Stimulated activated CD4-positive, alpha-beta T cell treated with anti-CD3 and anti-CD28 coated beads, Interleukin-4, amount 100 ng/mL, for 4 hours (primary cell): ENCODE measurements at places on chromosomes 4 and X.

DNA sequence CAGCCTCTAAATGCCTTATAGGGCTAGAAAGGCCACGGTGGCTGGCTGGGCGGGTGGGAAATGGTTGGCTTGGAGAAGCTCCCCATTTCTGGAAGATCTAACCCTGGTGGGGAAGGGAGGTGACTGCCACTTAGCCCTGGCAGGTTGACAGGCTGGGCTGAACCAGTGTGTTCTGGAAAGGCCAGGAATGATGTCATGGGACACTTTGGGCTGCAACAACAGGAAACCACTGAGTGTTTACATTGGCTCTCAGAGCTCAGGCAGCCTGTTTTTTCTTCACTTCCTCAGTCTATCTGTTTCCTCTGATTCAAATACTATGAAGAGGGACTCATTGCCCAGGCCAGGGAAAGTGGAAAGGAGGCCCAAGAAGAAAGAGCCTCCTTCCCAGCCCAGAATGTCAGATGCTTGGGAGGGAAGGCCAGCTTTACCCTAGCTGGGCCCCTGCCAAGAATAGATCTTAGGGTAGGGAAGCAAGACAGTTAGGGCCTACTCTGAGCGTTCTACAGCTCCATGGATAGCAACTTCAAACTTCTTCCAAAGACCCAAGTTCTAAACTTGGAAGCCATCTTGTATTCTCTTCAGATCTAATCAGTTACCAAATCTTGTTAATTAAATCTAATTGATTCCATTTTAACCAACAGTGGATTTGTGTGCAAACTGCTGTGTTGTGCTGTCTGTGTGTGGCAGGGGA lies 65.8 kb upstream of the MSN start:
- peak; percentile 42 for DNase-seq

- no peak for DNase-seq
Observed at GRCh38 chr4:113718252-113718651, 43.3 kb downstream of the CAMK2D start.

GRCh38 chr4:186227744-186228513 lies 622 bp downstream of the KLKB1 start:
- DNase-seq: no peak

GRCh38 chr4:24527371-24527770 lies 57.0 kb downstream of the DHX15 start:
- DNase-seq: no peak

- DNase-seq: no peak
Observed at GRCh38 chr4:36740796-36741310, 459.4 kb downstream of the DTHD1 start.

DNA sequence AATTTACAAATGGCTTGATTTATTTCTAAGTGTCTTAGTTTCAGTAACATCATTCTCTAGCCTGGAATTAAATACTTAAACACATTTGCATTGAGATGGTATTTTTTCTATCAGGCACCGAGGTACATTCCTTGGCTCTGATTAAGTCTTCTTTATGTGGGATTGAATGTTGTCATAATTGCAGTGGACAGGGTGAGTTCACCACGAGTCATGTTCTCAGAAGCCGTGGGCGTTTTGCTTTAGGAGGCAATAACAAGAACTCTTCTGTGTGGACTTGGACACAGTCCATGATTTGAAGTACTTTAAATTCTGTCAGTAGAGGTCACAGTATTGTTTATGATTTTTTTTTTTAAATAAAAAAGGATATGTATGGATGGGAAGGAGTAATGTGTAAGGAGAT lies 57.1 kb upstream of the EFHC2 start:
- DNase-seq: peak; percentile 34

GRCh38 chr4:93103042-93103441 lies 725.5 kb upstream of the ATOH1 start:
- DNase-seq: no peak

DNA sequence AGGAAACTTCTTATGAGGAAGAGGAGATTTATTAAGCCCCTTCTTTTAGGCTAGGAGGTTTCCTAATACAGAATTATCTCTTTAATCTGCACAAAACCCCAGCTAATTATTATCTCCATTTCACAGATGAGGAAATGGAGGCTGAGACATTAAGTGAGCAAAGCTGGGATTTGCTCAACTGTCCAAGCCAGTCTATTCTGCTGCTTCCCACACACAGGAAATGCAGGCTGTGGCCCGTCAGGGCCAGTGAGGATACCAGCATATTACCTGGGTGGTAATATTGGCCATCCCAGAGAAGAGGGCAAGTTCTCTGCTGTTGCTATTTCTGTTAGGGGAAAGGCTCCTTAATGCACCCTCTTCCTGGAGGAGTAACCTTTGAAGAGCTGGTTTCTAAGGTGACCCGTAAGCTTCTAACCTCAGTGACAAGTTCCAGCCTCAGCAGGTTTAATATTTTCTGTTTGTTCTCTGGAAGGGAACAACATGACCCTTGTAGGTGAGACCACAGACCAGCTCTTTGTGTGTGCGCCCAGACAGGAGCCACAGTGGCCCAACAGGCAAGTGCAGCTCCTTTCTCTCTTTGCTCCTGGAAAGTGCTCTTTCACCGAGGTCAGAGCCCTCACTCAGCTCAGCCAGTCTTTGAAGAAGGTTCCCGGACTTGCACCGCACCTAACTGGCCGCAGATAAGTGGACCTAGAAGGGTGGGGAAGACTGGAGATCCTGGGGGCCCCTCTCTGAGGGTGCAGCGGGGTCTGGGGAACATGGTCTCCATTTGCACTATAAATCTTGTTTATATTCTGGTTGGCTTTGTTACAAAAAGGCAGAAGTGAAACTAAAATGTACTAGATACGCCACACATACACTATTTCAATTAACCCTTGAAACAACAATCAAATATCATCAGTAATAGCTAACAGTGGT lies 35.5 kb downstream of the TBC1D9 start:
- no peak for DNase-seq

GRCh38 chr4:88489100-88489761 lies 32.3 kb downstream of the HERC5 start:
- DNase-seq: no peak

GRCh38 chrX:105872941-105873340 lies 50.6 kb downstream of the NRK start:
- DNase-seq: no peak

DNA sequence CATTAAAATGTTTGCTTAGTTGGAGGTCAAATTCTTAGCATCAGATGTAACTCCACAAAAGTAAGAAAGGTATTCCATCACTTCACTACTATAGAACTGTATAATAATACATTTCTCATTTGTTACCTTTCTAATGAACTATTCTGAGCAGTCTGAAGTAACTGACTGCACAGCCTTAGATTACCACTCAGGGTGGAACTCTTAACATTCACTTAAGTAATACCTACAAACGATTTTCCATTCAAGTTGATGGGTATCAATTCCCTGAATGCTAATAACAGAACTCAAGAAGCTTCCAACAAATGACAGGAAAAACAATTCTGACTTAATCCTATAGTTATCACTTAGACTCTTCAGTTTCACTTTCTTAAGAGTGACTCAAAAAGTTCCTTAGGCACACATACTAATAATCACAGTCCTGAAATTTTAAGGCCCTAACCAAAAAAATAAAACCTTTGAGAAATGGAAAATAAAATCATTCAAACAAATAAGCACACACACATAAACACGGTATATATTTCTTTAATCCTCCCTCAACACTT lies 20.9 kb downstream of the HNRNPD start:
- no peak for DNase-seq

DNA sequence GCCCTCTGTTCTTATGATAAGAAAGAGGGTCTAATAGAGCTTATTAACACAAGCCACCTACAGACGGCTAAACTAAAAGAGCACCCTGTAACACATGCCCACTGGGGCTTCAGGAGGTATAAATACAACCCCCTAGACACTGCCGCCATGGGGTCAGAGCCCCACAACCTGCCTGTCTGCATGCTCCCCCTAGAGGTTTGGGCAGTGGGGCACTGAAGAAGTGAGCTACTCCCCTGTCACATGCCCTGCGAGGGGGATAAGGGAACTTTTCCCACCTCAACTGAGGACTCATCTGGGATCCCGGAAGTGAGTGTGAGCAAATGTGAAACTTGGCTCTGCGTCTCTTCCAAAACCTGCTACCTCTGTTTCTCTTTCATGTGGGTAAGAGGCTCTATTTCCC lies 334.5 kb downstream of the ADAM29 start:
- DNase-seq: no peak

GRCh38 chr4:185358959-185359358 lies 36.8 kb downstream of the LRP2BP start:
- no peak for DNase-seq

- no peak for DNase-seq
Observed at GRCh38 chr4:13762130-13762529, 134.6 kb upstream of the BOD1L1 start.

- no peak for DNase-seq
Observed at GRCh38 chr4:28358606-28359005, 1498.0 kb downstream of the STIM2 start.

DNA sequence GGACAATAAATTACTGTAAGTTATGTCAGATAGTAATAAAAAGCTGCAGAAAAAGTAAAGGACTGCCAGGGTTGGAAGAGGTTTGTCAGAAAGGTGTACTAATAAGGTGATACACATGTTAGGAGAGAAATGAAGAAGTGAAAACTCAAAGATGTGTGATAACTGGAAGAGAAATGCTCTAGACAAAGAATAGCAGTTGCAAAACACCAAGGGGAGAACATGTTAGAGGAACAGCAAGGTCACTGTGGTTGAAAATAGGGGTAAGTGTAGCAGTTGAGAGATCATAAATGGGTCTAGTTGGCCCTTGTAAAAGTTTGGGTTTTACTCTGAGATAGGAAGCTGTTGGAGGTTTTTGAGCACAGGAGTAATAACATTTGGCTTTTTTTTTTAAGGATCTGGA lies 46.9 kb downstream of the HSPA4L start:
- DNase-seq: no peak

- DNase-seq: no peak
Observed at GRCh38 chr4:7233006-7233580, 40.8 kb downstream of the SORCS2 start.

GRCh38 chr4:13546142-13546940 lies 2.0 kb upstream of the NKX3-2 start:
- no peak for DNase-seq
